ENCODE measurements at places on chromosomes 3 and 15.

DNA sequence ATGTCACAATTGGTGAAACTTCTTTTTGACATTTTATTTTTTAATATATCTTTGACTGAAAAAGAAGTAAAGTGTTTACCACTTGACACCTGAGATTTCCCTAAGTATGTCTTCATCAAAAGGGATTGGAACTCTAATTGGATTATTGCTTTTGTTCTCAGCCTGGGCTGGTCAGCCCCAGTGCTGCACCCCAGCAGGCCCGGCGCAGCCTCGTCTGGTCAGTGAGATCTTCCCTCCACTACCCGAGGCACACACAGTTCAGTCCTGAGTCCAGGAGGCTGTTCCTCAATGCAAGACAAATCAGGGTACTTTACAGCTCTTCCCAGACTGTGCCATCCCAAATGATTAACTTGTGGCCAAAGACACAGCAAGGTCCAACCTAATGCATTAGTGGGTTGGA, 146.9 kb upstream of the SEMA6D start:
- no peak for DNase-seq

DNA sequence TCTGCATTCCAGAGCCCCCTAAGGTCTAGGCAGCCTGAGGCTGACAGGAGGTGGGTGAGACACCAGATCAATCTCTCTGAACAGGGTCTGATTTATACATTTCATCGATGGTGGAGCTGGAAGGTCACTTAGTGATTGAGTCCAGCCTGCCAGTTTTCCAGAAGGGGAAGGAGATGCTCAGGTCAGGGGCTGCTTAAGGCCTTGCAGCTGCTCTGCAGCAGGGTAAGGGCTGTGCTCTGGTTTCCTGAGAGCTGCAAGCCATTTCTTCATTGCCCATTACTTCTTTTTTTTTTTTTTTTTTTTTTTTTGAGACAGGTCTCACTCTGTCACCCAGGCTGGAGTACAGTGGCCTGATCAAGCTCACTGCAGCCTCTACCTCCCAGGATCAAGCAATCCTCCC, 10.7 kb downstream of the TADA3 start:
- DNase-seq, result no peak

GRCh38 chr3:61111825-61112224, 139.4 kb downstream of the FHIT start:
- no peak for DNase-seq

- DNase-seq, result no peak
Observed at GRCh38 chr3:147900851-147901250, 491.7 kb downstream of the ZIC1 start.

DNA sequence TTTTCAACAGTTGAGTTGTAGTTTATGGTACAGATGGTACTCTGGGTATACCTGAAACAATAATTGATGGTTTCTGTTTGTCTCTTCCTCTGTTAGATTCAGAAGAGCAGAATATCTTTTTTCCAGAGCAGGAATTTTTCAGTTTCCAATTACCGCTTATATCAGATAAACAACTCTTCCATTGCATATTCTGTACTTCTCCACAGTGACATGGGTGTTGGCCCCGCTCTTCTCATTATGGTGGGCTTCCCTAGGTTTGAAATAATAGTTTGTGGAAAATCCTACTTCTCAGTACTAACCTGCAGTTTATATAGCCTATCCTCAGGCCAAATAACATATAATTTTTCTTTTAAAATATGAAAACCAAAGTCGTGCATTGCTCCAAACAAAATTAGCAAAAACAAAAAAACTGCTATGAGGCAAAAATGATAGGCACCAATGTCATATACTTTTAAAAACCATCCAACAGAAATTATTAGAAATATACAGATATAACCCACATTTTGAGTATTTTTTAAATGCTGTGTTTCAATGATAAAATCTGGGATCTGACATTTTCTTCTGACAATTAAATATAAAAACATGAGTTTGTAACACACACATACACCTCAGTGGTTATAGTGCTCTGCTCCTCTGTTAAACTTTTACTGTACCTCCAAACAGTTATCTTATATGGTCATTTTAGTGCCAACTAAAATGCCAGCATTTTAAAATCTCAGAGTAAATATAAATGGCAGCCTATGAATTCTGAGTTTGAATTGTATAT, 56.8 kb downstream of the CMSS1 start:
- no peak for DNase-seq

DNA sequence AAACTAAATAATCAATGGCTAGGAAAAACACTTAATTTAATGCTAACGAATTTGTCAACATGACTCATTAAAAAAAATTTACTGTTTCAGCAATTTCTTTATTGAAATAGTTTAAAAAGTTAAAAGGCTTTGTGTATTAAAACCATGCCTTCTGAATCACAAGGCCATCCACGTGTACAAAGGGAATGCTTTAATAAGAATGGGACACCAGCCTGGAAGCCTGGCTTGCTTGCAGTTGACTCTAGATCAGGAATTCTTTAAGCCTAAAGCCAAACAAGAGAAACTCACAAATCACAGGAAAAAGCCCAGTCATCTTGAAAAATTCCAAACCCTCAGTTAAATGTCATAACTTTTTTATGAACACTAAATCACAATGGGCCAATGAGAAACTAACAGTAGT, 137.6 kb downstream of the PEAK1 start:
- DNase-seq, result no peak

- no peak for DNase-seq
Observed at GRCh38 chr15:51731549-51732267, 5.7 kb downstream of the LYSMD2 start.

DNA sequence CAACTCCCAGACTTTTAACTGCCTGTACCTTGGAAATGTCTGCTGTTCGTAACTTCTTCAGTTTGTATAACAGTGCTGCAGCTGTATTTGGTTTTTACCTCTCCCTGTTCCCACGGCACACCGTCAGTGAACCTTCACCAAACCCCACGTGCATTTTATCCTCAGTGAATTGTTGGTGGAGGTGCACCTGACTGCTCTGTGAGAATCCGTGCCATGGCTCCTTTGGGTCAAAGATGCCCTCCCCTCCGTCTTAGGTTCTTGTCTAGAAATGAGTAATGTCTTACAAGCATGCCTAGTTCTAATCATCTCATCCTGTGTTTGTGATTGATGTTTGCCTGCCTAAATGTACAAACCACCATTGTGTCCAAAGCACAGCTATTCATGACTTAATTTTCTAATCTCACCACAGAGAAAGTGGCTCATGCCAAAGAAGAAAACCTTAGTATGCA, 28.2 kb downstream of the TPM1 start:
- no peak for DNase-seq

DNA sequence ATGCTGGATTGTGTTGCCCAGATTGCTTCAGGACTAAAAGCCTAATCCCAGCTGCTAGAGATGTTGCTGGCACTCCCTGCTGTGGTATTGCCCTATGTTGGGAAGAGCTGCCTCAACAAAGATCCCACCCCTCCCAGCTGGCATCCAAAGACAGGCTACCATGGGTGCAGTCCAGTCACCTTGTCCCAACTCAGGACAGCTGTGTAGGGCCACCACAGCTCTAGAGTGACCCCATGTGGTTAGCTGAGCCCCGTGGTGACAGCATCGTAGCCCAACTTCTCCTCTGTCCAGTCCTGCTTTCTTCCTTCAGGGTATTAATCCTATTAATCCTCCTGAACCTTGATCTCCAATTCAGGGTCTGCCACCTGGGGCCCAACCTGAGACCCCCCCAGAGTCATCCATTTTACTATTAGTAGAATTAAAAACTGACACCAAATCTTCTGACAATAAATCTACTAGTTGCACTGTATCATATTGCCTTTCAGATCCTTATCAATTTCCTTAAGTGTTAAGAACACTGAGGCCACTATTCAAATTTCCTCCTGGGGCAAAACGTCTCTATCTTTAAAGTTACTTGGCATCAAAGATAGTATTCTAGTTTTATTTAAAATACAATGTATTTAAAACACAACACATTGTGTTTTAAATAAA, 83.5 kb downstream of the AQP9 start:
- DNase-seq, result no peak

DNA sequence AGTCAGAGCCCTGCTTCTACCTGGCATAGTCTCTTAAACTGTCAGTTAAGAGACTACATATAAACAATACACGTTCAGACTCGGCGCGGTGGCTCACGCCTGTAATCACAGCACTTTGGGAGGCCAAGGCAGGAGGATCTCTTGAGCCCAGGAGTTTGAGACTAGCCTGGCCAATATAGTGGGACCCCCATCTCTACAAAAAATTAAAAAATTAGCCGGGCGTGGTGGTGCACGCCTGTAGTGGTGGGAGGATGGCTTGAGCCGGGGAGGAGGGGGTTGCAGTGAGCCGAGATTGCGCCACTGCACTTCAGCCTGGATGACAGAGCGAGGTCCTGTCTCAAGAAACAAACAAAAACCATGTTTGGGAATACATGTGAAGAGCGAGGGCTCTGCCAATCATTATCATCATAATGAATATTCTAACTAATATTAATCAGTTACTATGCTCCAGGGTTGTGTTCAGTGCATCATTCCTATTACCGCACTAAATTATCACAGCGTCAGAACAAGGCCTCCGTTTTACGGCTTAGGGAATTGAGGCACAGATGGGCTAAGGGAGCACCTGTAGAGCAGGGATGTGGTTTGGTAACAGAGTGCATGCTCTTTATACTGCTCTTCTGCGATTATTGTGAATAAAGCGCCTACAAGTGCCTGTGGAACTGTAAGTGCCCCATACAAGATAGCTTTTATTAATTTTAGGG, 844 bp upstream of the UQCC5 start:
- no peak for DNase-seq

DNA sequence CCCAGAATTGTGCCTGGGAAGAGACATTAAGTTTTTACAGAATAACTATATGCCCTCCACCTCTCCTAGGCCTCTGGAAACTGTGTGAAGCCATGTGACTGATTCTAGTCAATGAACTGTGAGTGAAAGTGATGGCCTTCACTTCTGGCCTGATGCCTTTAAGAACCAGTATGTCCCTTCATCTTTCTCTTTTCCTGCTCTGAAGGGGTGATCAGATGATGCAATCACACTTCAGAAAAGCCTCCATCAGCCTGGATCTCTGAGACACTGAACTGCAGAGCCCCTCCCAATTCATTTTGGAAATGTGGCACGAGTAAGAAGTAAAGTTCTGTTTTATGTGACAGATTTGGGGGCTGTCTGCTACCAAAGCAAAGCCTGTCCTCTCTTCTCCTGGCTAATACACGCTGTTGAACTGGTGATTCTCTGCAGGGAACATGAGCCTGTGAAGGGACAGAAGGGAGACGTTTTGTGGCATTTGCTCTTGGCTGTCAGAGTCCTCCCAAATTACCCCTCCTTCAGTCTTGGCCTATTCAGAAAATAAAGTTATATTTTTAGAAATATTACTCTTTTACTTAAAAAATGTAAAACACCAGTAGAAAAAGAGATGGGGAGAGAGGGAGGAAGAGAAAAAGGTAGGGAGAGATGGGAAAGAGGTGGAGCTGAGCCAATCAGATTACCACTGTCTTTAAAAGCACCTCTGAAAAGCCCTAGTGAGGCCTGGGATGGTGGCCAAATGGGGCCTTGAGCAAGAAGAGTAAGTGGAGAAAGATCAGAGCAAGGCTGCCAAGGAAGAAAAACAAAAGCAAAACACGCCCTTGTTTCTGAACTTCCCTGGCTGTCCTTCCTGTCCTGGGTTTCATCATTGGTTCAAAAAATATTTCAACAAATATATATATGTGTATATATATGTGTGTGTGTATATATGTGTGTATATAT, 40.9 kb upstream of the RYK start:
- no peak for DNase-seq

DNA sequence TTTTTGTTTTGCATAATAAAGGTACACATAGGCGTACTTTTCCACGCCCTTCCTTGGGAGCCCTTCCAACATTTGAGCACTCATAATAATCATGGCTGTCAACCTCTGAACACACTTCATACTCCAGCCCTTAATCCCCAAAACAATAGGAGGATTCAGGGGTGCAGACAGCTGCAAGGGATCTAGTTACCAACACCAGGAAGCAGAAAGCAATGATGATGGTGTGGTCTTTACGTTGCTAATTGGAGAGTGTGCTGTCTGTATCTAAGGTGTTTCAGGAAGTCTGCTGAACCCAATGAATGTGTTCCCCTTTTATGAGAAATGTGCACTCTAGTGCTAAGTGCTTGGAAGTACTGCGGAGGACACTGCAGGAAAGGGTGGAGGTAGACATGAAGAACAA, 60.3 kb upstream of the PDZRN3 start:
- no peak for DNase-seq

All from GM18507 (cell line).